ENCODE measurements at places on chromosomes 3 and 15.
A peak's percentile ranks its signal among the peaks of the same experiment; 100 is the strongest.

DNA sequence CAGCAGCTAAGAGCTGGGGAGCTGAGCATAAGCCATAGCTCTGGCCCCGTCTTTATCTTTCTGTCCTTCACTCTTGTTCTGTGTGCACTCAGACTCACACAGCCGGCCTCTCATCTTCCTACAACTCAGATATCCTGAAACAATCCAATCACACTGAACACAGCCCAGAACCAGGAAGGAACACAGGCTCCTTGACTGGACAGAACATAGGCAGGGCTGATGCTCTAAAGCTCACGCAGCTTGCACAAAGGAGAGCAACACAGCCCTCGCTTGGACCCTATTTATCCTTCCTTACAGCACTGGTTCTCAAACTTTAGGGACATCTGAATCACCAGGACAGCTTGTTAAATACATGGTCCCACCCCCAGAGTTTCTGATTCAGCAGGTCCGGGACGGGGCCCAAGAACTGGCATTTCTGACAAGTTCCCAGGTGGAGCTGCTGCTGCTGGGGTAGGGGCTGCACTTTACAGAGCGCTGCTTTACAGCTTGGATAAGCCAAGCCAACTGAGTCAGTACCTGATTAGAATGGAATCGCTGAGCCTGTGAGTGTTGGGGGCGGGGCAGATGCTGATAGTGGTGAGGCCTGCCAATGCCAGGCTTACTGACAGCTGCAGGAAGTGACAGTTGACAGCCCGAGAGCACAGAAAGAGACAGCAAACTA is 65.1 kb downstream of the MRPL46 start:
- DNase-seq = no peak

DNA sequence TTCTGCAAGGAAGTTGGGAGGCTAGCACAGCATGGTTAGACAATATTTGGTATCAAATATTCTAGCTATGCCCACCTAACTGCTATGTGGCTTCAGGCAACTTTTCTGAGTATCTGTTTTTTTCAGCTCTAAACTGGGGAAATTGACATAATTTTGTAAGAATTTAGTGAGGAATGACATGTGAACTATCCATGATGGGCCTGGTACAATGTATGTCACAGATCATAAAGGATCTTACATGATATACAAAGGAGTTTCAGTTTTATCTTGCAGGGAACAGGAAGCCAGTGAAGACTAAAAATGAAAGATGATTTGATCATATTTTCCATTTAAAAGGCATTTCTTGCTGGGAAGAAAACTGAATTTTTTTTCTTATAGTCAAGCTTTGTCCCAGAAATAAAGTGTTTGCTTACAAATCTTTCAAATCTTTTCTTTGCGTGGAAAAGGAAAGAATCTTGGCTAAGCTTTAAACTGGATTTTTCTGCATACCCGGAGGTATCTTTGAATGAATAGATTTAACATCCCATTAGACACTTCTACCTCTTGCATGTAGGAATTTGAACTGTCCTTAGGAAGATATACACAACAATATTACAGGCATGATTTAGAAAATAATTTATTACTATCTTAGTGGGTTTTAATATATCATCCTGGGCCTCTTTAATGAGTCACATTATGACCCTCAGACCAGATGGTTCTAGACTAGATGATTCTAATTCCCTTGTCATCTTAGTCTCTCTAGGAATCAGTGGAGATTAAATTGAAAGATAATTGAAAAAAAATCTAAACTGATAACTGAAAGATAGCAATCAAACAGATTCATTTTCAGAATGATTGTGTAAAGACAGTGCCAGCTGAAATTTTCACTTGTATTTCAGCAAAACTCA is 436.0 kb upstream of the THBS1 start:
- DNase-seq = no peak

- DNase-seq = no peak
These were observed 152.3 kb downstream of the CACNA1D start for GRCh38 chr3:53646723-53647122.

- no peak for DNase-seq
These were observed 41.4 kb downstream of the VGLL4 start for GRCh38 chr3:11602239-11602840.

GRCh38 chr3:111859061-111859973 is at the start of gene PHLDB2:
TSS of gene PHLDB2 (plus strand) at chr3:111859265. CDS start at chr3:111884078, 24,813 bp downstream.
- DNase-seq = peak; percentile 94

- DNase-seq = peak; percentile 88
These were observed 247 bp downstream of the FETUB start for GRCh38 chr3:186640473-186640818.

DNA sequence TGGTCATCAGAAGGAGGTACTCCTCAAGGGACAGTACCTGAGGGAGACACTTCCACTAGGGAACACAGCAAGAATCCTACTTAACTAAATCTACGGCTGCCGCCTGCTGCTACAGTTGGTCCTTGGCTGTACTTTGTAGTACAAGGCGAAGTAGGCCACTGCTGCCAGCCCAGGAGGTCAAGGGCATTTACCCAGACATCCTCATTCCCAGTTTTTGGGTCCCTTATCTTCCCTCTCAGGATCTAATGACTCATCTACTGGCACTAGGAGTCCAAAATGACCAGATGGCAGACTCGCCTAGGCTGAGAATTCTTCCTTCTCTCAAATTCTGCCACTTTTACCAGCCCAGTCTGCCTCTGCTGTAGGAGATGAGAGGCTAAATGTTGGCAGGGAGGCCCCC is 27.1 kb upstream of the LAMP3 start:
- DNase-seq = no peak

- DNase-seq = peak; percentile 41
These were observed 431.4 kb downstream of the DIPK2A start for GRCh38 chr3:144403040-144403457.

GRCh38 chr15:71060983-71061382 is 54.3 kb upstream of the THSD4 start:
- no peak for DNase-seq

DNA sequence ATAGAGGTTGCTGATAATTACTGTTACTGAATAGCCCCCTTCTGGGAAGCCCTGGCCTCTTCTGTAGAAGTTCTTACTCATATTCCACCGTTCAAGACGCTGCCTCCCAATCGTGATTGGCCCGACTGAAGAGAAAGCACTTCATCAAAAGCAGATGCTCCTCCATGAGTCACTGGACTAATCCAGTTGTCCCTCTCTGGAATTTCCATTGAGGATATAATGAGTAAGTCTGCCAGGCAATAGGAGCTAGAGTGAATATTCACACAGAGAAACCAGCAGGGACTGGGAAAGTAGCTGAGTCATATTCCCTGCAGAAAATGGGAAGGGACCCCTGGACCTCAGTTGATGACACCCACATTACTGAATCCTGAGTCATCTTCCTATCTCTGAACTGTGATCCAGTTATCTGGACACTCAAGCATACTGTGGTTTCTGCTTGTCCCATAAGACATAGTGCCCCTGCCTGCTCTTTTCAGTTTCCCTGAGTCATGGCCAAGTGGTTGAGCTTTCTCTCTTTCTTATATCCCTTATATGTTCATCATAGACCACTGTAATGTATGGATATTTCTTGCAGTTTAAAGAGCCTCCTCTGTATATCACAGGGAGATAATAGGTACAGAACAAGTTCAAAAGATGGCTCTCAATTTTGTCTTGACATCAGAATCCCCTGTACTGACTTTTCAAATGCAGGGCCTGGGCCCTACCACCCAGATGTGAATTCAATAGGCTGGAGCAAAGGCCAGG is 151.2 kb upstream of the CDIN1 start:
- DNase-seq = peak; percentile 96

GRCh38 chr3:99984668-99985067 is 129.6 kb downstream of the FILIP1L start:
- DNase-seq = no peak

DNA sequence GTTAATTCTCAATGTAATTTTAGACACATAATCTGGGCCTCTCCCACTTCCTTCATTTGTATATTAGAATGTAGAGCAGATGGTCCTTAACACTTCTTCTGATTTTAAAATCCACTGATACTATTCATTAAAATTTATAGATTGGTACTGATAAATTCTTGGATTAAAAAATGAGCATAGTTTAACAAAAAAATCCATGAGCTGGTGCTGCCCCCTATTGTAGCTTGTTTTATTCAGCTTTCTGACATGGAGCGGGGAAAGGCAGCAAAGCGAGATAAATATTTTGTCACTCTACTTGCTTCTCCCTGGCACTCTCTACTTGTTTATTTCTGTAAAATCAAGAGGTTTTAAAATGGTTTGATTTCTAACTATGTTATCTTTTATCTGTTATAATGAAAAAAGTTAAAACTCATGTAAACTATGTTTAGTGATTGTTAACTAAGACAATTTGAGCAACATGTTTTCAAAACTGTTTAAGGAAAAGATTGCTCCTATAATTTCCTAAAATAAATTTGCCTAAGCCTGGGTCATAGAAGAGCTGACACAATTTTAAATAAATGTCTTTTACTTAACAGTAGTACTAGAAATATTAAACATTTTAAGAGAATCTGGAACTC is 26.5 kb upstream of the PLOD2 start:
- peak; percentile 41 for DNase-seq

DNA sequence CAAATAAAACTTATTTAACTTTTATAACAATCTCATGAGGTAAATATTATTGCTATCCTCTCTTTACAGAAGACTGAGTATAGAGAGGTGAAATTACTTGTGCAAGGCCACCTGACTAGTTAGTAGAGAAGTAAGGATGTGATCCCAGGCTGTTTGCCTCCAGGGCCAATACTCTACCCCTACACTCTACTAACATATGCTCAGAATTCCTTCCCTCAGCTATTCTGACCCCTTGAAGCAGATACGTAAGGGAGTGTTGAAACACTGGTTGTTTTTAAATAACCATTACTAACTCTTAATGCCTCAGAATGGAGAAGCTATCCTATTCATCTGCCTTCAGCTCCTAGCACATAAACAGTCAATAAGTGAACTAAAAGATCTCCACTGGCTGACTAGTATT is 24.1 kb downstream of the CSTA start:
- no peak for DNase-seq

- DNase-seq = no peak
These were observed 36.3 kb upstream of the DYNC1LI1 start for GRCh38 chr3:32606960-32607359.

- no peak for DNase-seq
These were observed 9.8 kb upstream of the ZNF710 start for GRCh38 chr15:89991312-89991711.

DNA sequence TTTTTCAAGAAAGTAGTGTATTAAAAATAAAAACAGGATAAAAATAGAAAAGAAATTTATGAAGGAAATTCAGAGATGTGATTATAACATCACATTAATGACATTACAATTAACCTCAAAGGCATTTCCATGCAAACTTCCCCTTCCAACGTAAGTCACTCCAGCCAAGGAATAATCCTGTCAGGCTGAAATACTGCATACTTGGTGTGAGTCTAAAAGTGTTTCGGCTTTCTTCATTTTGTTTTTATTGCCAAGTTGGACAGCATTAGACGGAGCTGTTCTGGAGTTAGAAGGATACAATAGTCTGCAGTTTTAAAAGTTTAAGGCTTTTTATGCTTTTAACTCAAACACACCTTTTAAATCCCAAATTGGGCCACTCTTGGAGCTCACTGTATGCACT is 435.0 kb downstream of the MECOM start:
- DNase-seq = no peak

GRCh38 chr3:16998236-16998923 is 113.6 kb downstream of the PLCL2 start:
- no peak for DNase-seq

DNA sequence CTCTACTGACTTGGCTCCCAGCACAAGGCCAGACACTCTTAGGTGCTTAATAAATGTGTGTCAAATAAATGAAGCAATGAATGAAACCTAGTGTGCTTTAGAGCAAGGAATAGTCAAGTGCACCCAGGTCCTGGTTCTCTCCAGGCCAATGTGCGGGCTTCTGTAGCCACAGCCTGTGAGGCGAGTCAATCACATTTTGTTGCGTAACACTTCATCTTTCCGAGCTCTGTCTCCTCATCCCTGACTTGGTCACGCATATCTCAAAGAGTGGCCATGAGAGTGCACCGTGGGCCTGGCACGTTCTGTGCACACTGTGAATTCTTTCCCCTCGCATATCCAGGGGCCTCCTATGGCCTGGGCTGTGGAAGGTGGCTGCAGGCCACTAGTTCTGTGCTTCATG is 11.4 kb upstream of the SH3GL3 start:
- no peak for DNase-seq

DNA sequence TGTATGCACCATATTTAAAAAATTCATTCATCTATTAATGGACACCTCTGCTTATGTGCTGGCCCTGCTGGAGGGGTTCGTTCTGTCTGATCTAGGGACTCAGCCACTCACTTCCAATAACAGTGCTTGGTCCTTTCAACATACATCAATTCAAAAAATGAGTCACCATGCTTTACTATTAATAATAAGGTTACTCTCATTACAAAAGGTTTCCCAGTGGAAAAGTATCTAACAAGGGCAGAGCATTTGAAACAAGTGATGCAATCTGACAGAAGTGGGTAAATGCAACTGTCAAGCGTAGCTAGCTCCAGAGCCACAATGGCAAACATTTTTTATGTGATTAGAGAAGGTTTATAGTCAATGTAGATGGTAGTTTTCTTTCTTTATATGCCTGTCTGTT is 67.9 kb upstream of the TNIK start:
- peak; percentile 40 for DNase-seq

- no peak for DNase-seq
These were observed 67.4 kb upstream of the ST8SIA2 start for GRCh38 chr15:92326236-92326635.

DNA sequence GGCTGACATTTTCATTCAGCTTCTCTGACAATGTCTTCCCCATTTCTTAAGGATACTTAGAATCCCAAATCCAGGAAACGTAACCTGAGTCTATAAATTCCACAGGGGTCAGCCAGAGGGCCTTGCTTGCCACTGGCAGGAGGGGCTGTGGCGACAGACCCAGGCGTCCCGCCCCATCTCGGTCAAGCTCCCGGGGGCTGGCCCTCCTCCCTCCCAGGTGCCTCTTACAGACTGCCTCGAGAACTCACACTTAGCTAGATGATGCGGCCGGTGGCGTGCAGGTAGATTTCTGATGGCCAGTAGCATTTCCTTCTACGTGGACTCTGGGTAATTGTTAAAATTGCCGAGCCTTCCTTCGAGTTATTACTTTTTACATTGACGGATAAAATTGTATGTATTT is 172.5 kb downstream of the NSMCE3 start:
- no peak for DNase-seq

GRCh38 chr3:31613177-31613576 is 80.5 kb downstream of the STT3B start:
- DNase-seq = no peak

- DNase-seq = peak; percentile 96
These were observed 37.8 kb upstream of the BCL6 start for GRCh38 chr3:187783098-187783497.

DNA sequence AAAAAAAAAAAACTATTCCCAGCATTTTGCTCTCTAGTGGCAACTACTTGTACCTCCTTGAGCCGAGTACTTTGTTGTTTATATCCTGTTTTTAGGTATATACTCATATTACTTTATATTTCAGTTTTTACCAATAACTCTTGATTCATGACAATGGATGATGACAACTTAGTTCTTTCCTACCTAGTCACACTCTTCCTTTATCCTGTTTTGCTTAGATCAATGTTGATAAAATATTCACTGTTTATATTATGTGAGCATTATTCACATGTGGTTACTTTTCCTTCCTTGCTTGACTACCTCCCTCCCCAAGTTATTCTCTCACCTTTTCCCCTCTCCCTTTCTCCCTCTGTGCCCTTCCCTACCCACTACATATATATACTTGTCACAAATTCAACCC is 53.7 kb downstream of the NKIRAS1 start:
- no peak for DNase-seq

GRCh38 chr3:176275113-176275512 is 922.2 kb downstream of the TBL1XR1 start:
- DNase-seq = no peak

- DNase-seq = no peak
These were observed 38.5 kb upstream of the TFRC start for GRCh38 chr3:196120291-196120951.

GRCh38 chr3:30354972-30355371 is 251.4 kb upstream of the TGFBR2 start:
- peak; percentile 66 for DNase-seq
